Vagina (tissue), 2 donors: ENCODE measurements at places on chromosomes 4 and X.

GRCh38 chrX:135541351-135541750 lies 20.9 kb downstream of the INTS6L start:
- DNase-seq, result no peak

DNA sequence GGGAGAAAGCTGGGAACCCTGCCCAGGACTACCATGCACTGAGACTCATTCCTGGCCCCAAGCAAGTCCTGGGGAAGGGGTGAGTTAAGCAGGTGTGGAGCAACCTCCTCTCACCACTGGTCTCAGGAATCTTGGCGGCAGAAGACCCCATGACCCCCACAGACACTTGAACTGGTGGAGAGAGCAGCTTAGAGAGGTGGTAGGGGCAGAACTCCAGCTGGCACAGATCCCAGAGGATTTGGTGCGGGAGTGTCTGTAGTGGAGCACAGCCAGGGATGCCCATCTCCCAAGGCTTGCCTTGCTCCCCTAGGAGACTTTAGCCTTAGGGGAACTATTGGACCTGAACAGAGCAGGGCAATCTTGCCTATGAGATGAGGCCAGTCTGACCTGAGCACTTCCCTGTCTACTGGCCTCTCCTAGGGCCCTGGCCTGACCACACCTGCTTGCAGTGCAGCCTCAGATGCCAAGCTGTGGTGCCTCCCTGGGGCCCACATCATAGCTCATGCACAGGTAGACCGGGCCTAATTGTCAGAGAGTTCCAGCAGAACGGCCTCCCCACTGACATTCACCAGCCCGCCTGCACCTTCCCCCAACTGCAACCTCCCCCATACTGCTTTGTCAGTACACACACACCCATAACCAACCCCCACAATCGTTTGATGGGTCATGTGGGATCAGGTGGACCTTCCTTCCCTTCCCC lies 78.0 kb downstream of the NAA11 start:
- DNase-seq, result no peak

DNA sequence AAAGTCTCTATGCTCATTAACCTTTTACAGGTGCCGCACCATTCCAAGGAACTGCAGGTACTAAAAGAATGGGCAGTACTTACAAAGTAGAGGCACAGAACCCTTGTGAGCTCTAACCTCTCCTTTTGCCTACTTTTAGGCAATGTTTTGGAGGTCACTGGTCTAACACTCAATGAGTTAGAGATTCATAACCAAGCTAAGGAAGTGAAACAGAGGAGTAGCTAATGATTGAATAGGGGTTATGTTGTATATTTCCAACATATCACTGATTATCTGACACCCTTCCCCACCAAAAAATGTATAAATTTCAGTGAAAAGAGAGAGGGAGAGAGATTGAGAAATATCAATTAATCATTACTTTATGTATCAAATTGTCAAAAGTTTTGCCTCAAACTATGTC lies 269.3 kb downstream of the PCDH7 start:
- no peak for DNase-seq

GRCh38 chrX:50671661-50672060 lies 142.3 kb downstream of the SHROOM4 start:
- DNase-seq, result no peak

DNA sequence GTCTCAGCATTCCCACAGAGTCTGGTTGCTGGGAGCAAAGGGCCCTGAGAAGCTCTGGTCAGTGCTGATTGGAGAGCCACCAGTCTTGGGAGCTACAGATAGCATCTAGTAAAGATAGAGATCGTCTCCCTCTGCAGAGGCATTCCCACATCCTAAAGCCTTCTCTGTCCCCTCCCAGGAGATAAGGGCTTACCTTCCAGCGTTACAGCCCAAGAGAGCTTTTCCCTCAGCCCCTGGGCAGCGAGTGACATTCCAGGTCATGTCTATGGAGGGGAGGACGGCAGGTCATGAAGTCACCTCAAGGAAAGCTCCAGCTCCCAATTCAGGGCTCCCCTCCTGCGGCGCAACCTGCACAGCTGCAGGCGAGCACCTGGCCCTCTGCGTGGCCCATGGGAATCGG lies 29.9 kb downstream of the CLDN34 start:
- no peak for DNase-seq

- peak; percentile 72 for DNase-seq
Observed at GRCh38 chrX:69152417-69152841, 12.8 kb downstream of the PJA1 start.

- DNase-seq, result no peak
Observed at GRCh38 chrX:68556036-68556435, 57.2 kb downstream of the YIPF6 start.

DNA sequence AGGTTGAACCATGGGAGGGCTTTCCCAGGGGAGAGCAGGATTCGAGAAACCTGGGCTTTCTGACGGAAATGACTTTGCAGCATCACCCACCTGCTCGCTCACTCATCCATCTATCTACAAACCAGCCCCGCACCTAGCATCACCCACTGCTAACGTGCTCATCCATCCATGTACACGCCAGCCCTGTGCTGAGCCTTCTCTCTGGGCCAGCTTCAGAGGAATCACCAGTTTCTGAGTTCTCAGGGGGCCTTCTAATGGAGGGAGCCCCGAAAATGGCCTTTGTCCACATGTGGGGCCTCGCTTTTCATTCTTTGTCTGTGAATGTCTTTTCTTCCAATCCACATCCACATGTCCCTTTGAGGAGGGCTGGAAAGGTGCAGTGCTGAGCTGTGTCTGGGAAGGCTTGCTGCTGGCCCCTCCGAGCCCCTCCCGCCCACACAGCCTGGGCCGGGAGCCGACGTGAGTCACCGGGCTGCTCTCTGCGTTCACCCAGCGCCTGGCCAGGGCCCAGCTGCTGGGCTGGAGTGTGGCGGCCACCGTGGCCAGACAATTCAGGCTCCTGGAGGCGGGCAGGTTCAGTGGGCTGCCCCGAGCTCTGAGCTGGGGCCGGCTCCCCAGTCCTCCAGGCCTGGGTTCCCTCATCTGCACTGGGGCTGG lies 14.7 kb downstream of the SORCS2 start:
- no peak for DNase-seq

GRCh38 chr4:98873059-98873458 lies 55.9 kb downstream of the EIF4E start:
- no peak for DNase-seq

DNA sequence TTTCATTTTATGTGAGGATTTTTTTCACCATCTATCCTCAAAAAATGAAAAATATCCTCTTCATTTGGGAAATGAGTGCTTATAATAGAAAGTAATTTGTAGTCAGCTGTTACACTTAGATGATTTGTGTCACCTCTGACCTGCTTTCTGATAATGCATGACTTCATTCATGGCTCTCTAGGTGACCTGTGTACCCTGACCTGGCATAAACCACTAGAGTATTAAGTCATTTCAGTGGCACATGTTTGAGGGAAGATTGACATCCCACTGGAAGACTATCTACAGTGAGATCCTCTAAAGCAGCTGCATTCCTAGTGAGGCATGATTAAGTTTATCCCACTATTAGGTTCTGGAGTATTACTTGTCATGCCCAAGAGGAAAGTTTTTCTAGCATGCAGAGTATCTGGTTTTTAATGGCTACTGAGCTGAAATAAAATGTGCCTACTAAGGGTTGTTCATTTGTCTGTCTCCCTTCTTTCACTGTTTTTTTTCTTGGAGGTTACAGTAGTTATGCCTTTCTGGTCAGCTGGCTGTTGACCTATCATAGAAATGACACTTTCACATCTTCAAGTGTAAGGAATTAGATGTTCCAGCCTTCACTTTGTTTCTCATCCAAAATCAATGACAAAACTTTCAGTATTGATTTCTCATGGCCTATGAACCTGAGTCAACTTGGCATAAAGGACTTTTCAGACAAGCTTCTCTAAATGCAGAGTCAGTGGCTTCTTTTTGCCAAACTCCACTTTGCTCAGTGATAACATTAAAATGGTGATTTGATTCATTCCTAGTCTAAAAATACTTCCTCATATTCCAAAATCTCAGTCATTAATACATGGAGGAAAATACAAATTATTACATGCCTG lies 33.1 kb downstream of the TET2 start:
- no peak for DNase-seq

- no peak for DNase-seq
Observed at GRCh38 chr4:48270951-48271473, 1.4 kb upstream of the TEC start.

- DNase-seq, result peak; percentile 52
Observed at GRCh38 chrX:940691-941090, 271.8 kb downstream of the CRLF2 start.

- no peak for DNase-seq
Observed at GRCh38 chr4:162685410-162685809, 481.3 kb downstream of the NAF1 start.

- no peak for DNase-seq
Observed at GRCh38 chrX:13903405-13903804, 86.5 kb upstream of the GPM6B start.

DNA sequence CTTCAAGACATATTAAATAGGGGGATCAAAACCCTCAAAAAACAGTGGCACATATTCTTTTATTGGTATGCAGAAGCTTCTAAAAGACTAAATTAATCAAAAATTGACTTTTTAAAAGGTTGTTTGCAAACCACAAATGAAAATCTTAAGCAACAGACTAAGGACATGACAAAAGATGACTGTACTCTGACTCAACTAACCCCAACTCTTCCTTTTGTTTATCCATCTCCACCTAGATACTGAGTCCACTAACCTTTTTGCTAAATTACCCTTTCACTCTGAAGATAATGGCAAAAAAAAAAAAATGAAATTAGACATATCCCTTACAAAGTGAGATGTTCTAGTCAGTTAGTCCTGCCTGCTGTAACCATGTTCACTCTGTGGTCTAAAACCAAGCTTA lies 91.6 kb upstream of the NLRP2B start:
- DNase-seq, result no peak

GRCh38 chr4:48195374-48195773 lies 61.3 kb upstream of the TXK start:
- DNase-seq, result no peak

GRCh38 chr4:766152-766515 lies 59.8 kb downstream of the CPLX1 start:
- DNase-seq, result no peak

DNA sequence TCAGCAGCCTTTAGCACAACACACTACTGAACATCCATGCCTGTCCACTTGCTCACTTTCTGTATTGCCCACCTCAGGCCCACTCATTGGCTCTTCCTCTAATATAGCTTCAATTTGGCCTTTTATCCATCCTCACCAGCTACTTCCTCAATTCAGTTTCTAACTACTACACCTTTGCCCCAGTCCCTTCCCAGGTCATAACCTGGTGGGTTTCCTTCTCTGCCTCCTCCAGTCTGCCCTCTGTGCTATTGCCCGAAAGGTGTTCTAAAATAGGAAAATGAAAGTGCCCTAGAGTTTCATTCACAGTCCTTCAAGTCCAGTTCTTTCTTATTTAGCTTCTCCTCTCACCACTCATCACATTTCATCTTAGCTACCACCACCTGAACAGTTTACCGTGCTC lies 23.1 kb downstream of the MOSPD2 start:
- DNase-seq, result no peak

DNA sequence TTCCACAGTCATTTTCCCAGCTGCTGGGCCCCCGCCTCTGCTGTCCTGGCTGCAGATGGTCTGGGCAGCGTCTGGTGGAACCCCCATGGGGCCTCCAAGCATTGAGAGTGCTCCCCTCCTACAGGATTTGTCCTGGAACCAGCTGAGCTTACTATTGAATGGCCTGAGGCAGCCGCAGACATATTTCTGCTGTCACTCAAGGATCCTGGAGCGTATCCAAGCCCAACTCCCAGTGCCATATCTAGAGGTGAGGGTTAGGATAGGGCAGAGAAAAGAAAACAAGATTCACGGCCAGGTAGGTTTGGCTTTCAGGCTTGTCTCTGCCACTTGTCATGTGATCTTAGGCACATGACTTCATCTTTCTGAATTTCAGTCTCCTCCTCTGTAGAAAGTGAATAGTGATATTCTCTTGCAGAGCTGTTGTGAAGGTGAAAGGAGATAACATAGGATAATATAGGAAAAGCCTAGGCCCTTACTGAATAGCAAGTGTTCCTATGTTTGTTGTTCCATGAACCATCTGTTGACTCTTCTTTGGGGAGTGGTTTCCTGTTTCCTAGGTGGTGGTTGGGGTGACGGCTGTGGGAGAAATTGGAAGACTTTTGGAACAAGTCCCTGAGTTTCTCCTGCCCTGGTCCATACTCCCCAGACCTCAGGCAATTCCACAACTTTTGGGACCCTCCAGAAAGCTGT lies 52.3 kb downstream of the SEPSECS start:
- DNase-seq, result no peak

GRCh38 chr4:188245651-188246050 lies 106.4 kb downstream of the TRIML1 start:
- DNase-seq, result no peak

GRCh38 chr4:2401610-2401983 lies 16.8 kb downstream of the ZFYVE28 start:
- no peak for DNase-seq

- DNase-seq, result no peak
Observed at GRCh38 chrX:34382416-34382815, 250.3 kb upstream of the FAM47A start.

DNA sequence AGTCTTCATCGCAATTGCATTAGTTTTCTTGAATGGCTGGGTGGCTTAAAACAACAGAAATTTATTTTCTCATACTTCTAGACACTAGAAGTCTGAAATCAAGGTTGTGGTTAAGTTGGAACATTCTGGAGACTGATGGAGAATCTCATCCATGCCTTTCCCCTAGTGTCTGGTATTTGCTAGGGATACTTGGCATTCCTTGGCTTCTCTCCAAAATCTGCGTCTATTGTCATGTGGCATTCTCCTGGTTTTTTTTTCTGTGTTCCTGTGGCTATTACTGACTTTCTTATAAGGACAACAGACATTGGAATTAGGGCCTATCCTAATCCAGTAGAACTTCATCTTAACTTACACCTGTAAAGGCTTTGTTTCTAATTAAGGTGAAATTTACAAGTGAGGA lies 272.8 kb upstream of the EPHA5 start:
- no peak for DNase-seq

GRCh38 chr4:924107-925096 lies 7.7 kb downstream of the GAK start:
- no peak for DNase-seq

GRCh38 chr4:185219551-185220344 lies 10.3 kb downstream of the SNX25 start:
- no peak for DNase-seq

- DNase-seq, result no peak
Observed at GRCh38 chr4:15714646-15715435, 12.0 kb downstream of the BST1 start.

- no peak for DNase-seq
Observed at GRCh38 chr4:158856852-158857251, 88.0 kb downstream of the FNIP2 start.

- DNase-seq, result no peak
Observed at GRCh38 chr4:100644150-100644549, 126.3 kb upstream of the EMCN start.
